Activated naive CD4-positive, alpha-beta T cell treated with anti-CD3 and anti-CD28 coated beads, Interleukin-2, amount 50 U/mL, for 16 hours (primary cell): ENCODE measurements at places on chromosomes 6 and 20.

DNA sequence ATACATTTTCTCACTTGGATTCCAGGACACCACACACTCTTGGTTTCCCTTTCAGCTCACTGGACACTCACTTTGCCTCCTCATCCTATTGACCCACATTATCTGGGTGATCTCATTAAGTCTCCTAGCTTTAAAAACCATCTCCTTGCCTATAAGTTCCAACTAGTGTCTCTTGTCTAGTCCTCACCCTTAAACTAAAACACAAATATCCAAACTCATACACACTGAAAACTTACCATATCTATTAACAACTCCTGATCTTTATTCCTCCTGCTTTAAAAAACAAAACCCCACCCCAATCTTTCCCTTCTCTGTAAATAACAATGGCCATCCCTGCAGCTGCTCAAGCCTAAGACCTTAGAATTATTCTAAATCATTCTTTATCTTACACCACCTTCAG, 3.5 kb upstream of the SMIM28 start:
- no peak for DNase-seq

DNA sequence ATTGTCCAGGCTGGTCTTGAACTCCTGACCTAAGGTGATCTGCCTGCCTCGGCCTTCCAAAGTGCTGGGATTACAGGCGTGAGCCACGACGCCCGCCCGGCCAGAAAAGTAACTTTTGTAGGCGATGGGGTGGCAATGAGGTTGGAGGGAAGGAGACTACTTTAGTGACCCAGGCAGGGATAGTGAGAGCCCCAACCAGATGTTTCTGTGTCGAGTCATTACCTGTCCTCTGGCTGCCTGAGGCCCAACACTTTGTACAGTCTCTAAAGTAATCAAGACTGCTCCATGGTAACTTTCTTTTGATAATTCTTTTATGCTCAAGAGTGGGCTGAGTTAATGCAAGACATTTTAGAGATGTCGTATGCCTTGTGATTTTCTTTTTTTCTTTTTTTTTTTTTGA, 6.8 kb downstream of the SASH1 start:
- DNase-seq: no peak

DNA sequence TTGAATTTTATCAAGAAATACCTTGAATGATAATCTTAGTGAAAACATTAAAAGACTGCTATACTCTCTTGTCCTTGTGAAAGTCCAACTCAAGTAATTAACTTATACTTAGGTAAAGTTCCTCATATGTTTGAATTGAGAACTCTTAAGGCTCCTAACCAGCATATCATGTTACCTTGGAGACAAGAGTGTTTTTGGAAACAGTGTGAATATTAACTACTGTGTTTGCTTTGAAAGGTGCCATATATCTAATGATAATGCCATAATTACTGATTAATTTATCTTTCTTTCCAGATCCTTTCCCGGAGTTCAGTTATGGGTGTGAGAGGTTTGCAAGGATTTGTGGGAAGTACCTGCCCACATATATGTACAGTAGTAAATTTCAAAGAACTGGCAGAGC, 10.5 kb downstream of the FAM120B start:
- no peak for DNase-seq

DNA sequence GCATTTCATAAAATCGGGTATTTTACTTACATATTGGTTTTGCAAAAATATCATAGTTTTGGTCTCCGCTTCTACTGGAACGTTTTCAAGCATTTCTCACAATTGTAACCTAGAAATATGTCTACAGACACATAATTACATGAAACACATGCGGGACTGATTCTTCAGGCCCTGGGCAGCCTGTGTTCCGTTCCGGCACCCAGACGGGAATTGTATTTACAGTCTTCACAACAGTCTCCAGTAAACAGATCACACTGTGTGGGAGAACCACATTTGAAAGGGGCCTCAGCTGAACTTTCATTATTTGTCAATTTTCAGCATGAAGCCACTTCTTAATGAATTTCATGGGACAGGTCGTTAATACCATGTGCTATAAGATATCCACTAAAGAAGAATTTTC, 196.9 kb downstream of the DST start:
- DNase-seq: no peak

- DNase-seq: no peak
Measured at GRCh38 chr6:36914227-36914794, 28.6 kb downstream of the C6orf89 start.

GRCh38 chr6:128632131-128632530, 111.7 kb upstream of the PTPRK start:
- DNase-seq: no peak
